ENCODE measurements at places on chromosomes 1 and 21.

DNA sequence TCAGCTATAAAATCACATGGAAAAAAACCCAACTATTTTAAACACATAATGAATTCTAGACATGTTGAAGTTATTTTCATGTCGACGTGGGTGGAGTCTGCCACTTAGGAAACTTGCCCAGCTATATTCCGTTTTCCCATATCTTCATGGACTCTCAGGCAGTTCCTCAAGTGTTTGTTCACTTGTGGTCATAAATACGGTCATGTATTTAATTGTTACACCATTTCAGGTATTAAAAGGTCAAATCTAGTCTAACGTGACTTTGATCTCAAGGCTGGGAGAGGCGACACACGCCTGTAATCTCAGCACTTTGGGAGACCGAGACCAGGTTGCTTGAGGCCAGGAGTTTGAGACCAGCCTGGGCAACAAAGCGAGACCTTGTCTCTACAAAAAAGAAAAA is 346.9 kb downstream of the PBX1 start:
- no peak for DNase-seq

DNA sequence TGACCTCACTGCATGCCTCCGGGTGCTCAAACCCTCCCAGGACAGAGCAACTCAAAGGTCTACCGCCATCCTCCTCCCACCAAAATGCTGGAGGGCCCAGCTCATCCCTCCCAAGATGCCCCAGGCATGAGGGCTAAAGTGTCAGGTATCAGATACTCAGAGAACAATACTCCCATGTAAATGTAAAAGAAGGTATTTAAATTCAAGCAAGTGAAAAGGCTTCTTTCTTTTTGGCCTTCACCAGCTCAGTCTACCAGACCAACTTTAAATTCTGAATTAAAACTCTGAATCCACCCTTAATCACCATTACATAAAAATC is 3.0 kb downstream of the PARP1 start:
- no peak for DNase-seq

GRCh38 chr1:171984850-171985485 is 143.7 kb downstream of the DNM3 start:
- no peak for DNase-seq

GRCh38 chr1:91795591-91796389 is 90.2 kb downstream of the TGFBR3 start:
- no peak for DNase-seq

DNA sequence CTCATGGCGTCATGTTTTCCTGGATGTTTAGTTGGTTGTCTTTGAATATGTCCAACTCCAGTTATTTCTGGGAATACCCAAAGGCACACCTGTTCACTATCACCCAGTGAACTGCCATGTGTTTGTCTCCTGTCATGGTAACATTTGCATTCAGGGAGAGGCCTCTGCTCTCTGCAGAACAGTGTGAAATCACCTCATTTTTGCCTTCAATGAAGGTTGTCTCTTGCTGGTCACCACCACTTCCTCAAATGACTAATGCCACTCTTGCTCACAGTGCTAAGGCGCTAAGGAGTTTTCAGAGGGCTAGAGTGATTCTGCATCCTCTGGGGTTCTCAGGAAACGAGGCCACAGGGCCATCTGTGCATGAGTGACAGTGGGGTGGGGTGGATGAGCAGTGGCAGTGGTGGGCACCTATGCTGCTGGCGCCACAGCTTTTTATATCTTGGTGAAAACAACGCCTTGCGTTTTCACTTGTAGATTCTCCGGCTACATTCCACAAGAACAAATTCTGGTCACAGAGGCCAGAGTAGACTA is 60.0 kb upstream of the ATP5PO start:
- DNase-seq = peak; percentile 64

GRCh38 chr1:21673277-21673780 is 4.2 kb upstream of the RAP1GAP start:
- no peak for DNase-seq

DNA sequence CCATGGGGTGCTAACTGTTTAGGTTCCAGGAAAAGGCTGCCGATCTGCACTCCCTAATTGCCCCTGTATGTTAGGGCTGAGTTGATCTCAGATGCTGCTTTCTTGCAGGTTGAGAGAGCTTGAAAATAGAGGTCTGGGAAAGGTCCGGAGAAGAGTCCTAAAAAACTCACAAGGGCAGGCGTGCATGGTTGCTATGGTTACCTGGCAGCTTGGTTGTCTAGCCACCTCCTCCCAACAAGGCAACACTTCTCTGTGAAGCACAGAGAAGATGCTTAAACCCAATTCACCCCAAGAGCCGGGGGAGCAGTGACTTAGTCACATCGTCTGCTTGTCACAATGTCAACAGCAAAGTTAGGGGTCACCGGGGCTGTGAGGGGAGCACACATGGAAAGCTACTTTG is 31.0 kb upstream of the LRRC52 start:
- DNase-seq = no peak
